Transverse colon (tissue), 4 donors: ENCODE measurements at places on chromosomes 12 and 14. TPM values are rescaled to one million over a fixed set of nuclear protein-coding genes. Genes with fewer than 3 reads are reported as not detected.

TMEM63C gene
- 60.2 TPM for total RNA-seq

SYNDIG1L gene
- total RNA-seq: not detected

SDS gene
- 5.7 TPM for total RNA-seq

MYBPC1 gene
- total RNA-seq: not detected

KRT80 gene
- total RNA-seq: not detected

KRT75 gene
- not detected for total RNA-seq

DDN gene
- not detected for total RNA-seq

GRCh38 chr12:120292661-120293531, at the start of gene RNU4-1:
Gene RNU4-1, minus strand, starts transcription at chr12:120293237.
- DNase-seq: peak; percentile 82
- peak within 1 kb of the TSS; percentile 46 for H3K4me3 ChIP-seq
- no peaks in the 10 kb centered on the region for H3K27me3 ChIP-seq

DNA sequence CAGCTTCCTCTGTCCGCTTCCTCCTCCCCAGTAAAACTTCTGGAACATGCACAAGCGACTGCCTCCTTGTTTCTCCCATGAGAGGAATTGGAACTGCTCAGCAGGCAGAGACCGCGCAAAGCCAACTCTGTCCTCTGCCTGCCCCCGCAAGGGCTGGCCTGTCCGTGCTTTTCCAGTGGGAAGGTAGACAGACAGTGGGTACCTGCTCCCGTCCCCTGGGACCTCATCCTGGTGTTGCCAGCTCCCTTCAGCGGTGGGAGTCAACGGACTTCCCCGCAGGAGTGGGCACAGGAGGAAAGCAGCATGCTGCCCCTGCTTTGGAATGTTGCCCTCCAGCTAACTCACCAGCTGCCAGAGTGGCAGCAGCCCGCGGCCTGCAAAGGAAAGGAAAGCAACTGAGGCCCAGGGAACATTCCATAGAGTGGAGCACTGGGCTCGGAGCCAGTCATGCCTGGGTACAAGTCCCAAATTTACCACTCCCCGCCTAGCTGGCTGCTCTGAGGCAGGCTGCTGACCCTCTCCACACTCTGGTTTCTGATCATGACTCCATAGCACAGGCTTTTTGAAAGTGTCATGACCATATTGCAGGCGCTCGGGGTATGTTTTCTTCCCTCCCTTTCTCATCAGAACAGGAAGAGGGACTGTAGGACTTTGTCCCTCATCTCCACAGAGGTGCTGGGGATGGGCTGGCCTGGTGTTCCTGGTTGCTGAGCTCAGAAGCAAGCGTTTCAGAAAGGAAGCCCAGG, 89.2 kb upstream of the CLMN start:
- no peaks in the 10 kb centered on the region for H3K36me3 ChIP-seq
- peak overlapping the region; percentile 10 for H3K27ac ChIP-seq
- H3K4me1 ChIP-seq: peaks cover 8% of the 10 kb centered on the region
- no peak overlapping the region for H3K4me3 ChIP-seq

DNA sequence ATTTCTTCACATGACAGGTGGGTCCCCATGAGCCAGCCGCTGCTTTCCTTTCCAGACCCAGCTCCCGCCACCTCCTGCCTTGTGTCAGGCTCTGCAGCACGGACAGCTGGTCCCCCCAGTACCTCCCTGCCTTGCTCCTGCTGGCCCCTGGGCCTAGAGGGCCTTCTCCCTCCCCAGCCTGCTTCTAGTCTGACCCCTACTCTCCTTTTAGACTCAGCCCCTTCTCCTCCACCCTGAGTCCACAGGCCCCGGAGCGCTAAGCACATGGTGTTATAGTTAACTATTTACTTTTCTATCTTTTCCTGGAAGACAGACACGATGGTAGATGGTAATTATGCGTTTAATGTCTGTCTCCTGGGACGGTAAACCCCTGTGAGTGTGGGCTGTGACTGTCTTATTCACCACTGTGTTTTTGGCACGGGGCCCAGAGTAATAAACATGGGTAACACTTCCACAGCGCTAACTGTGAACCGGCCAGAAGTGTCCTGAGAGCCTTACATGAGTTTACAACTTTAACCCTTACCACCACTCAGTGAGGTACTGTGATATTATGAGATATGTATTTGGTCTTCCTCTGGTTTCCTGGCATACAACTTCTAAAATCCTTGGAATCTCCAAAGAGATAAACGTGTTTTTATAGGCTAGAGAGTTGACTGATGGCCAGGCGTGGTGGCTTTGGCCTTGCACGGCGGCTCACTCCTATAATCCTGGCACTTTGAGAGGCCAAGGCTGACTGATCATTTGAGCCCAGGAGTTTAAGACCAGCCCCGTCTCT, 41.2 kb downstream of the DGLUCY start:
- H3K36me3 ChIP-seq: peaks cover 10% of the 10 kb centered on the region
- no peaks in the 10 kb centered on the region for H3K27me3 ChIP-seq
- H3K4me3 ChIP-seq: no peak overlapping the region
- DNase-seq: peak; percentile 92
- peaks cover 54% of the 10 kb centered on the region for H3K4me1 ChIP-seq

GRCh38 chr14:23115918-23116317, 3.1 kb downstream of the CEBPE start:
- DNase-seq: no peak
- H3K36me3 ChIP-seq: no peaks in the 10 kb centered on the region
- peaks cover 26% of the 10 kb centered on the region for H3K27me3 ChIP-seq
- H3K4me1 ChIP-seq: peaks cover 6% of the 10 kb centered on the region
- no peak overlapping the region for H3K4me3 ChIP-seq
- no peak overlapping the region for H3K27ac ChIP-seq

DNA sequence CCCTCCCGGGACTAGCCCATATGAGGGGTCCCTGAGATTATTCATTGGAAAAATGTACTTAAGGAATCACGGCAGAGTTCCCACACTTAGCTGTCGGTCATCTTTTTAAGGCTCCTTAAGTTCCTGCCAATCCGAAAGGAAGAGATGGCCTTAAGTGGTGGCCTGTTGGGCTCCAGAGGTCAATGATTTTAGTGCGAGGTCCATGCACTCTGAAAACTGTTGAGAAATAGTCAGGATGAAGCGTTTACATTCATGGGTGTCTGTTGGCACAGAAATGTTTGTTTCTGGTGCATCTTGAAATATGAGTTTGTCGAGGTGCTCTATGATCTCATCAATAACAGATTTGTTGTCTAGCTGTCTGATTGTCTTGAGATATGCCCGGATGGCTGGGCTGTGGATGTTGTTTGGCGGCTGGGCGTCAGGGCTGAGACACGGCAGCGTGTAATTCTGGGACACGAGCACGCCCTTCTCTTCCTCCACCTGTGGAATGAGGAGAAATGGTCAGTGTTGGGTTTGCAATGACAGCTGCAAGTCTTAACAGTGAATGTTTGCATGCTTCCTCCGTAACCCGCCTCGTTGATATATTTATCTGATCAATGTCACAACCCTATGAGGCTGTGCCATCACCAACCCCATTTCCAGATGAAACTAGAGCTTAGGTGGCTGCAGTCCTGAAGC, 1.6 kb downstream of the IL31 start:
- DNase-seq: no peak
- no peaks in the 10 kb centered on the region for H3K4me1 ChIP-seq
- no peaks in the 10 kb centered on the region for H3K36me3 ChIP-seq
- no peaks in the 10 kb centered on the region for H3K27me3 ChIP-seq
- no peak overlapping the region for H3K4me3 ChIP-seq
- no peak overlapping the region for H3K27ac ChIP-seq

- H3K4me1 ChIP-seq: no peaks in the 10 kb centered on the region
- no peak overlapping the region for H3K27ac ChIP-seq
- no peak overlapping the region for H3K4me3 ChIP-seq
- no peaks in the 10 kb centered on the region for H3K27me3 ChIP-seq
- H3K36me3 ChIP-seq: no peaks in the 10 kb centered on the region
Observed at GRCh38 chr12:7959278-7959677, 23.3 kb upstream of the SLC2A3 start.

- no peaks in the 10 kb centered on the region for H3K4me1 ChIP-seq
- no peak for DNase-seq
- no peak overlapping the region for H3K4me3 ChIP-seq
- H3K36me3 ChIP-seq: no peaks in the 10 kb centered on the region
Observed at GRCh38 chr14:85596562-85596961, 66.6 kb downstream of the FLRT2 start.

DNA sequence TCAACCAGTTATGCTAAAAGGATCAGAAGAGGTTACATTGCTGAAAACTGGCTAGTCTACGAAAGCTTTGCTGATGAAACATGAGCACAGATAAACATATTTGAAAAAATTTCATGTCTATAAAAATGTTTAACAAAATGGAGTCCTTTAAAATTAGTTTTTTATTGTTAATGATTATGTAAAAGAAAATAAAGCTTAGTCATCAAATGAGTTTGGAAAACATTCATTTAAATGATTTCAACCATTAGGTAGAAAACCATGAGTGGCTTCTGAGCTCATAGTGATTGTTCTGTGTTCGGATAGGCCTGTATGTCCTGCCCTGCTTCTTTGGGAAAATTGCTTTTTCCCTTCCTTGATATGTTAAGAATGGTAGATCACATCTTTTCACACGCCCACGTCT, 584 bp upstream of the CD163L1 start:
- H3K4me1 ChIP-seq: no peaks in the 10 kb centered on the region
- peaks cover 18% of the 10 kb centered on the region for H3K27me3 ChIP-seq
- H3K36me3 ChIP-seq: no peaks in the 10 kb centered on the region
- H3K27ac ChIP-seq: no peak overlapping the region
- DNase-seq: no peak

DNA sequence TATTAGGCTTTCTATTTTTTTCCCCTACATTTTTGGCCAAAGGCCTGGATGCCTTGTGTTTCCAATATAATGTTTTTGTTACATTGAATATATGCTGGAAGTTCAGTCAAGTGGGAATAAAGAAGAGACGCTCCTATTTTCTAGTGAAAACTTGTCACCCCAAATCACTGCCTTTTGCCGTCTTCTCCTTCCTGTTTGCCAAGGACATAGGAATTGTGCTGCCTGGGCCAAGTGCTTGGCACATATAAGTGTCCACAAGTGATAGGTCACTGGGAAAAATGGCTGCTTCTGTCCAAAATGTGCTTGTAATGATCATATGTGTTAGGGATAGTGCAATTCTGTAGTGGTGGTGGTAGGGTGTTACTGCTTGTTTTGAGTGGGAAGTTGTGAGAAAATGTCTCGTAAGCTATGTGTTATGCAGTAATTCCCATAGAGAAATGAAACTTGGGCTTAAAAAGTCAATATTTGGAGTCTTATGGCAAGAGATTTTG, 11.6 kb upstream of the KCNJ8 start:
- no peak overlapping the region for H3K4me3 ChIP-seq
- no peaks in the 10 kb centered on the region for H3K36me3 ChIP-seq
- no peak for DNase-seq
- no peak overlapping the region for H3K27ac ChIP-seq
- H3K4me1 ChIP-seq: no peaks in the 10 kb centered on the region

- no peak overlapping the region for H3K4me3 ChIP-seq
- DNase-seq: no peak
- H3K27me3 ChIP-seq: no peaks in the 10 kb centered on the region
- H3K4me1 ChIP-seq: no peaks in the 10 kb centered on the region
- no peaks in the 10 kb centered on the region for H3K36me3 ChIP-seq
Observed at GRCh38 chr12:47935184-47935583, 28.2 kb upstream of the TMEM106C start.

DNA sequence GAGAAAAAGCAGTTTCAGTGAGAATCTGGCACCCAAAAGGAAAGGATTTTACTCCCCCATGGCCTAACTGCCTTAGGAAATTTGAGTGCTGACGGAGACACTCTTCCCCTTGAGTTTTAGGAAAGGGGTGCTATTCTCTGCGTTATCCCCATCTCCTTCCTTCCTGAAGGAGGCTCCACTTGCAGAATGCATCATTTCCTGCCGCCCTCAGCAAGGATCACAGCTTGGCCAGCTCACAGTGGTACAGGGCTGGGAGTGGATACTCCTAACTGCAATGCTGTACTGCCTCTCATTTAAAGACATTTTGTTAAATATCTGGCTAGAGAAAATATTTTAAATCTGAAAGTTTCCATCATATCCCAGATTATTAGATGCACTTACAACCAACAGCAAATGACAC, 33.0 kb downstream of the RDH12 start:
- no peak for DNase-seq
- no peak overlapping the region for H3K4me3 ChIP-seq
- no peaks in the 10 kb centered on the region for H3K36me3 ChIP-seq
- H3K27me3 ChIP-seq: no peaks in the 10 kb centered on the region
- peaks cover 30% of the 10 kb centered on the region for H3K4me1 ChIP-seq

- DNase-seq: no peak
- H3K27me3 ChIP-seq: no peaks in the 10 kb centered on the region
- H3K36me3 ChIP-seq: peaks cover 47% of the 10 kb centered on the region
Observed at GRCh38 chr12:913919-914698, 35.4 kb downstream of the RAD52 start.
